ENCODE measurements at places on chromosomes 5 and 9. TPM values are rescaled to one million over a fixed set of nuclear protein-coding genes. Genes with fewer than 3 reads are reported as not detected.
A peak's percentile ranks its signal among the peaks of the same experiment; 100 is the strongest.

Gene SPATA31E1
- total RNA-seq = not detected

Gene CAMK2A
- total RNA-seq = 0.29 TPM

Gene SPINK13
- not detected for total RNA-seq

Gene ANKRD31
- 0.42 TPM for total RNA-seq

Gene DMAC1
- 45.2 TPM for total RNA-seq

Gene IFNA13
- total RNA-seq = not detected

Gene RMRP
- total RNA-seq = 21,166 TPM

Gene SMIM27
- total RNA-seq = 9.6 TPM

Gene PHAX
- total RNA-seq = 37.7 TPM

Gene DMRTA1
- 0.09 TPM for total RNA-seq

Gene AHRR
- total RNA-seq = 2.9 TPM

Gene SLC27A6
- not detected for total RNA-seq

Gene IL3
- not detected for total RNA-seq

Gene ACTBL2
- total RNA-seq = not detected

Gene CTSL
- total RNA-seq = 176 TPM

Gene MUSK
- 0.19 TPM for total RNA-seq

GRCh38 chr9:71515626-71516025 lies 252.7 kb downstream of the CEMIP2 start:
- no peak for DNase-seq

DNA sequence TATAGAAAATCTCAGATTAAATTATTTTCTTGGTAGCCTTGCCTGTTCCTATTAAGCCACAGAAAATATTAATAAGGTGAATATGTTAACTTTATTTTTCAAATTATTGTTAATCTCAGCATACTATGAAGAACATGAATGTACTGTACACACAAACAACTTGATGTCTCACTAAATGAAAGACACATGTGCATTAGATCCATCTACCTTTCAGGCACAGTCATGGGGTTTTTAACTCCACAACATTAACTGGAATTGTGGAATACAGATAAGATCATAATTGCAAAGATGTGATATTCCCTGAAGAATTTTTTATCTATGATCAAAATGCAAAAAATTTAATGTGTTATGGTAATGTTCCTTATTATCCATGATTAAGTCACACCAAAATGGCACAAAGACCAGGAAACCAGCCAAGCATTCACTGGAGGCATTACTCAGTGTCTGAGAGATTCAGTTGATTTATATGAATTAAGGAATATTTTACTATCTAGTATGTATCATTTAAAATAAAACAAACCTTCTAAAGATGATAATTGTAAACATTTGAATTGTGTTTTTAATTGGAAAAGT lies 150.0 kb upstream of the VCAN start:
- DNase-seq = no peak

DNA sequence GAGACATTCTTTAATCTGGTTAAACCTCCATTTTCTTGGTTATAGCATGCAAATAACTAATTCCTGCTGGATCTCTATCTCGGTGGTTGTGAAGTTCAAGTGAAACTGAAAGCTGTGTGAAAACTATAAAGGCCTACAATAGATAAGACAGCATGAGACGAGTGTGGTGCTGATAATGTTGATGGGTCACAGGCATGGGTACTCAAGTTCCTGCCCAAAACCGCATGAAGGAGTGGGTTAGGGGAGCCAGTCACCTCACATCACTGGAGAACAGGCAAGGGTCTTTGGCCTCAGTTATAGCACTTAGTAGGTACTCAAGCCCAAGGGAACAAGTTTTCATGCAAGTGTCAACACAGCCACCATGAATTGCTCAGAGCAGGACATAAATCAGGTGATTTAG lies 16.7 kb downstream of the HMHB1 start:
- no peak for DNase-seq

DNA sequence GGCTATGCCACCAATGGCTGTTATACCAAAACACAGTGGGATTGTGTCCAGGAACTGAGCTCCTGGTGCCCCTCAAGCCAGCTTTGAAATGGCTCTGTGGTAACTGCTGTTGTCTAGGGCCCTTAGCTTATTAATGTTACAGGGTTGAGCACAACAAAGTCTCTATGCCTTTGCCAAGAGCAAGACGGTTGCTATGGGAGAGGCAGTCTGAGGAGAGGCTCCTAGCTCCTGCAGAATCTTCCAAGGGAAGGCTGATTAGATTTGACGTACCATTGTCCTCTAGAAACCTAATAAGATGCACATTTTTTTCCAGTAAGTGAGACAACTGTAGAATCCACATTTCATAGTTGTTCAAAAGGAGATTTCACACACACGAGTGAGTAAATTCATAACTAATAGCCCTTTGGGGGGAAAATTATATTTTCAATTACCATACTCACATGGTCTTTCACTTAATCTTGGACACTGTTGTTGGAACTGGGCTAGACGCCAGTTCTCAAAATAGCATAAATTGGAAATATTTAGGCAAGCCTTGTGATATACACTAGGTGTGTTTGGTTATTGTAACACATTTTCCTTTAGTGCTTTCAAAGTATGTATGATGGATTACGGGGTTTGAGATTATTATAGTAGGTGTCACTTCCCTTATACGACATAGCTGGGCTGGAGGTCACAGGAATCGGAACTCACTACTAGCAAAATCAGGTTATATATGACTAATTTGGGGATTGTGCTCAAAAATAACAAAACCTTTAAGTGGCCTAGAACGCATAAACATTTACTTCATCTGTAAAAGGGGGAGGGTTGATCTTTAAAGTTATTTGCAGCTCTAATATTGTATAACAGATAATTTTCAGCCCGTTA lies 186.3 kb upstream of the EGFLAM start:
- no peak for DNase-seq

GRCh38 chr5:96256795-96257470 lies 176.1 kb downstream of the PCSK1 start:
- peak; percentile 76 for DNase-seq

GRCh38 chr9:133726401-133727276 lies 11.5 kb downstream of the SARDH start:
- DNase-seq = peak; percentile 85

- DNase-seq = no peak
These were observed 5.9 kb downstream of the FKBP15 start for GRCh38 chr9:113215132-113215531.

- no peak for DNase-seq
These were observed 143.1 kb upstream of the RANBP3L start for GRCh38 chr5:36444582-36445418.

- DNase-seq = no peak
These were observed 28.3 kb upstream of the APC start for GRCh38 chr5:112709416-112709815.

DNA sequence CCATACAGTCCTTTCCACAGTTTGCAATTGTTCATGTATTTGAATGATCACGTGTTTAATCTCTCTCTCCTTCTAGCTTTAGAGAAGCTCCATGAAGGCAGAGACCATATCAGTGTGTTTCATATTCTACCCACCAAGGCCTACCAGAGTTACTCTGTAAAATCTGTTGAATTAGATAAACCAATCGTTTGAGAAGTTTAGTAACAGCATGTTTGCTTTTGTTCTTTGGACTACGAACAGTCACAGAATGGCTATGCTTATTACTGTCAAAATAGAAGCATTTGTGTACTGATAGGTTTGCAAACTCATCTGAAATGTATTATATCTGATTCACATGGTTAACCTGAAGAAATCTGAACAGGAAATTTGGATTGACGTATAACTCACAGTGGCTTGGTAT lies 93.8 kb downstream of the ITGA1 start:
- no peak for DNase-seq

- DNase-seq = no peak
These were observed 141.8 kb downstream of the SLCO4C1 start for GRCh38 chr5:102154291-102154690.

DNA sequence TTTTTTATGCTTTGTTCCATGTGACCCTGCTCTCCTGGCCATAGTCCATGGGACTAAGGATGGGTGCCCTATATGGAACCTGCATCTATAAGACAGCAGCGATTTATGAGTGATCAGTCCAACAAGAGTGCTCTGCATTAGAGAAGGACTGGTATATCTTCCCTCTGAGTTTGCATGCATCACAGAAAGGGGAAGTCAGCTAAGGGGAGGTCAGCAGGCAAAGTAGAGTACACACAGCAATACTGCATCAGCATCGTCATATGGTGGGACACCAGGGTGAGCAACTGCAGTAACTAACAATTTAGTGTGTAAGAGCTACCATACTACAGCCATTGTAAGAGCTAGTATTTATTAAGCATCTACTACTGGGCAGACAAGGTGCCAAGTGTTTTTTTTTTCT lies 311.3 kb downstream of the NDUFS4 start:
- no peak for DNase-seq

GRCh38 chr5:102957141-102957540 lies 162.8 kb downstream of the GIN1 start:
- no peak for DNase-seq

GRCh38 chr9:20356403-20357036 lies 265.8 kb downstream of the MLLT3 start:
- DNase-seq = no peak

DNA sequence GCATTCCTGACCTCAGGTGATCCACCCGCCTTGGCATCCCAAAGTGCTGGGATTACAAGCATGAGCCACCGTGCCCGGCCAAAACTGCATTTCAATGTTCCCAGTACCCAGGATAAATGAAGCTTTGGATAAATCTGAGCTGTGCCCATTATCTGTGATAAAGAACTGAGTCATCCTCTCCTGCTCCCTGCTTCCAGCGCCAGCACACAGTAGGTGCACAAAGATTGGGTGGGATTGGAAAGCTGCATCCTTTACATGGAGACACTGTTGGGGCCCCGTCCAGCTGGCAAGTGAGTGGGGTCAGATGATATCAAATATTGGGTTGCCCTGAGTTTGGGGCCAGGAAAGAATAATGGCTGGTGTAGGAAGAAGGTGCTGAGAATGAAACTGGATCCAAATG lies 17.4 kb downstream of the SH2D3C start:
- DNase-seq = no peak

GRCh38 chr9:132268725-132269352 lies 85.9 kb downstream of the SETX start:
- DNase-seq = peak; percentile 86

GRCh38 chr5:17694371-17694770 lies 60.1 kb downstream of the TAF11L14 start:
- no peak for DNase-seq

DNA sequence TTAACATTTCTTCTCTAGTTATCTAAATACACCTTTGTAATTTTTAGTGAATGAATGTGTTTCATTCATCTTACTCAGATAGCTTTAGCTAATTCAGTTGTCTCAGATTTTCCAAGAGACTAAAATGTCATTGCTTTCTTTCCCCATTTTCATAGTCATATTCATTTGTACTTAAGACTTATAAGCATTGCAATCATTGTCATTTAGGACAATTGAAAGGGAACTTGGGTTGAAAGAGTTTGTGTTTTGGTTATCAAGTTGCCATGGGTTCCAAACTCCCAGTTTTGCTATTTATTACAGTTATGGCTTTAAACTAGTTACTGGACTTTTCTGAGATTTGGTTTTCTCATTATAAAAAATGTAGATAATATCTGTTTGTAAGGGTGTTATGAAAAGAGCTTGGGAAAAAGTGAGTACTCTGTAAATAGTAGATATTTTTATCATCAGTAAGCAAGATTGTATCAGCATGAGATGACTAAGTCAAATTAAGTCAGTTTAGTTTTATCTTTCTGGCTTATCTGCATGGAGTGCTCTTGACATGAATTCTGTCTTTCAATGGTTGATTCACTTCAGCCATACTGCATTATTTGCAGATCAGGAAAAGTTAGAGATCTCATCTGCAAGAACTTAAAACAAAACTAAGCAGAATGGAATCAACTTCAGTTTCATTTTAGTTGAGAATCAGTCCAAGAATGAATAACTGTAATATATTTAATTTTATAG lies 107.5 kb downstream of the PBX3 start:
- no peak for DNase-seq

DNA sequence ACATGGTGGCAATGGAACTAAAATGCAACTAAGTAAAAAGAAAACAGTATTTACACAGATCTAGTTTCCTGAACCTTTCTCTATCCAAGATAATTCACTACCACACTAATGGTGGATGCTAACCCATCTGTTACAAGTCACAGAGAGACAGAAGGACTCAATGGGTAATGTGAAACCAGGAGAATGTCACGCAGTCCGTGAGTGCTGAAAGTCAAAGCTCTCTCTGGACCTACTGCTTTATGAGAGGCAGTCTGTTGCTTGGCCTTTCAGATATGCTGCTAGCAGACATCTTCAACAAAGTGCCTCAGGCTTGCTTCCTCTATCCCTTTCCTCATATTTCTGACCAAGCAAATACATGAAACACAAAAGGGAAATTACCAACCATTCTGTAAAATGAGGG lies 69.0 kb upstream of the GLRX start:
- no peak for DNase-seq

DNA sequence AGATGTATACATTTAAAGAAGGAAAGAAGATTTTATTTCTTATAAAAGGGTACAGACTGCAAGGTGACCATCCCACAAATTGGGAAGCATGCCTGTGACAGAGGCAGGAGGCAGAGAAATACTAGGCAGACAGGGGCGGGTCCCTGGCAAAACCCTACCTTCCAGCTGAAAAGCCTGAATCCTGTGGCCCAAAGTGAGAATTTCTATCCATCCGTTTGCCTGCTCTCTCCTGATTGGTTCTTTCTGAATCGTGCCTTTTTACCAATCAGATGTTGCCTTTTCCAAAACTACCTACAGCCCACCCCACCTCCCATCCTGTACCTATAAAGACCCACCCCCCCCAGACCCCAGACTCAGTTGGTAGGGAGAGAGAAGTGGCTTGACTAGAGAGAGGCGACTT lies 3.4 kb upstream of the SH3GLB2 start:
- no peak for DNase-seq

- DNase-seq = no peak
These were observed 505.6 kb downstream of the TLE1 start for GRCh38 chr9:81183761-81184160.

DNA sequence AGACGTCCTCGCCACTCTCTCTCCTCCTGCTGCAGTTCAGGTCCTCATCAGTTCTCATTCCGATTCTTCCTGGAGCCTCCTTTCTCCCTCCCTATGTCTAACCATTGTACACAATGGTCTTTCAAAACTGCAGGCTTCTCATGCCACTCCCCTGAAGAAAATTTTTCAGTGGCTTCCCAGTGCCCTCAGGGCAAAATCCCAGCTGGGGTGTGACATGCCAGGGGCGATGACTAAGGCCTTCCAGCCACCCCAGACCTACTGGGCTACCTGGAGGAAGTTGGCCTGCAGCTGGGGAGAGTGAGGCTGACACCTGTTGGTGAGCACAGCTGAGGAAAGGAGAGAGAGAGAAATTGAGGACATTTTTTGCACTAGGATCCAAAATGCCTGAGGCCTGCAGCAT lies 65.2 kb downstream of the SREK1 start:
- no peak for DNase-seq

- no peak for DNase-seq
These were observed 37.9 kb downstream of the MED27 start for GRCh38 chr9:132041798-132042197.

GRCh38 chr9:12689233-12689632 lies 4.0 kb upstream of the TYRP1 start:
- no peak for DNase-seq

- DNase-seq = no peak
These were observed 30.2 kb upstream of the PTGER4 start for GRCh38 chr5:40649463-40650030.

GRCh38 chr9:114007991-114008666 lies 70.0 kb downstream of the AMBP start:
- peak; percentile 73 for DNase-seq

GRCh38 chr5:160419458-160420330 lies 813 bp upstream of the SLU7 start:
- DNase-seq = no peak

Data from posterior vena cava (tissue), 2 donors.